Activated naive CD8-positive, alpha-beta T cell treated with anti-CD3 and anti-CD28 coated beads, Interleukin-2, amount 10 ng/mL, durations not matched to agents 7 days and 5 days (primary cell): ENCODE measurements at places on chromosomes 12 and 14. TPM values are rescaled to one million over a fixed set of nuclear protein-coding genes. Genes with fewer than 3 reads are reported as not detected.

Gene TMEM233
- not detected for total RNA-seq

Gene NPFF
- not detected for total RNA-seq

Gene TMEM63C
- total RNA-seq, result 0.48 TPM

Gene IQSEC3
- 7.3 TPM for total RNA-seq

Gene NFE2
- not detected for total RNA-seq

Gene ADIPOR2
- total RNA-seq, result 50.2 TPM

Gene ZBTB25
- total RNA-seq, result 55.3 TPM

Gene TAS2R46
- 1.2 TPM for total RNA-seq

Gene KRT3
- not detected for total RNA-seq

Gene AGAP2
- total RNA-seq, result 68.3 TPM
